ENCODE measurements at places on chromosomes 7 and 10.

DNA sequence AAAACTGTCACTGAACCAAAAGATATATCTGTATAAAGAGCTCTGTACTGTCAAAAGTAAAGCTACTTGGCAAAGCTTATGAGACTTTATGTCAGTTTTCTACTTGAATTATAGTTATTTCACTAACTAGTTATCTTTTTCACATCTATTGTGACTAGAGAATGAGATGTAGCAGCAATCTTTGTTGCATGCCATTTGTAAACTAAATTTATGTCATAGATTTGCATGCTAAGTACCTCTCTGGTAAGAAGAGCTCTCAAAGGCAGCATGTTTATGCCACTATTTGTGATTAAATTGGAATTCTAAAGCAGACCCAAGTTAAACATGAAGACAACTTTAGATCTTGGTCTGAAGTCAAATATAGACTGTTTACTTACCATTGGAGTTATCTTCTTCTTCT, 300.6 kb downstream of the CNTNAP2 start:
- no peak for DNase-seq

GRCh38 chr10:79230850-79231249, 116.4 kb upstream of the PPIF start:
- DNase-seq = no peak

GRCh38 chr10:35343739-35344138, 7.4 kb downstream of the CCNY start:
- no peak for DNase-seq

GRCh38 chr10:50596897-50597296, 26.9 kb downstream of the SGMS1 start:
- no peak for DNase-seq

- no peak for DNase-seq
Measured at GRCh38 chr7:73918926-73919693, 58.2 kb downstream of the TMEM270 start.

- no peak for DNase-seq
Measured at GRCh38 chr10:116905845-116906210, 56.5 kb downstream of the ENO4 start.

DNA sequence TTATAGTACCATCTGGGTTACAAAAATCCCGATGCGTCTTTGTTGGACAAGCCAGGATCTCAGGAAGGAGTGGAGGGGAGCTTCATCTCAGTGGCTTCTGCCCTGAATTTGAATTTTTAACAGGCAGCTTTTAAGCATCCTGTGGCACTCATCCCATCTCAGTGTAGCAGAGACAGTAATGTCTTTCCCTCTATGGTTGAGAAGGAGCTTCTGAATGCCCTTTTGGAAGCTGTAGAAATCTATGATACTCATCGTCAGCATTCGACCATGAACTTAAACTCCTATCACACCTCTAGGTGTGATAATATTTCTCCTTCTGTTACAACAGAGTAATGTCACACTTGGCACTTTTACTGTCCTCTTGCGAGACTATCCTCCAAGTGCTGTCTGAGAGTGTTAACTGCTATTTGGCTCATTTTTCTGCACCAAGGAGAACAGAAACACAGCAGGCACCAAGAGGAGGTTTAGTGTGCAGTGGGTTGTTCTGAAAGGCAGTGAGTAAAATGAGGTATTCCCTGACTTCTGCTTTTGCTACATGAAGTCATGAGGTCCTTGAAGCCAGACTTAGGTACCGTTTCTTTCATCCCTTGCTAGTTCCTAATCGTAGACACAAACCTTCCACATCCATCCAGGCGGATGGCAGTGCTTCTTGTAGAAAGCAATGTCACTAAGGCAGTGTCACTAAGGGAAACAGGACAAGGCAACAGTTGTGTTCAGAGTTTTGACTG, 177.4 kb downstream of the CELF2 start:
- no peak for DNase-seq

GRCh38 chr10:122336332-122336731, 38.2 kb upstream of the PLEKHA1 start:
- no peak for DNase-seq

DNA sequence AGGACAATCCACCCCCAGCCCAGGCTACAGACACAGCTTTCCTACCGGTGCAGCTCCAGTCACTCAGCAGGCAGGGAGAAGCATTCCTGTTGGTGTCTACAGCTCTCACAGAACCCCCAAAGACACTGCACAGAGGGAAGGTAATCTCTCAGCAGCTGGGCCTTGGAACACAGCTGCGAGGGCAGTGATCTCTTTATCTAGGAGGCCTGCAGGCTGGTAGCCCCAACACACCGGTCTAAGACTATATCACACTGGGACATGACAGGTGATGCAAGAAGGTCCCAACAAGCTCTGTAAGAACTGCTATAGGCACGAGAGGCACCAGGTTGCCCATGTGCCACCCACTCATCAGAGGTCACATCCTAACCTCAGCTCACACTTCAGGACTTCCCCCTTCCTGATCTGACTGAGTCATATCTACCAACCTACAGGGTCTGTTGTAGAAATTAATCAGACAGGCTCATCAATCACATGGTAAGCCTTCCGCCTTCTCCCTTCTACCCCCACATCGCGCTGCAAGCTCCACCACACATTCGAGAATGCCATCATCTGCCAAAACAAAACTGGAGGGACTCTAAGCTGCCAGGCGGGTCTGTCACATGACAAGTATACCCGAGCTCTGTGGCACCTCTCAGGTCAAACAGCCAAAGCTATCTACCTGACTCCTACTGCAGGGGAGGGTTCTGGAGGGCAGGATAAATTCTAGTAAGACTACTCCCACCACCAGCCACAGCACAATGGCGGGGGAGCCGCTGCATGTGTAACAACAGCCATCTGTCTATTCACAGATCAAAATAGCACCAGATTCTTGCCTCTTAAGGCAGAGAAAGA, 26.1 kb downstream of the FAM53B start:
- DNase-seq = peak; percentile 80

- no peak for DNase-seq
Measured at GRCh38 chr7:152883858-152884257, 124.3 kb downstream of the ACTR3B start.

DNA sequence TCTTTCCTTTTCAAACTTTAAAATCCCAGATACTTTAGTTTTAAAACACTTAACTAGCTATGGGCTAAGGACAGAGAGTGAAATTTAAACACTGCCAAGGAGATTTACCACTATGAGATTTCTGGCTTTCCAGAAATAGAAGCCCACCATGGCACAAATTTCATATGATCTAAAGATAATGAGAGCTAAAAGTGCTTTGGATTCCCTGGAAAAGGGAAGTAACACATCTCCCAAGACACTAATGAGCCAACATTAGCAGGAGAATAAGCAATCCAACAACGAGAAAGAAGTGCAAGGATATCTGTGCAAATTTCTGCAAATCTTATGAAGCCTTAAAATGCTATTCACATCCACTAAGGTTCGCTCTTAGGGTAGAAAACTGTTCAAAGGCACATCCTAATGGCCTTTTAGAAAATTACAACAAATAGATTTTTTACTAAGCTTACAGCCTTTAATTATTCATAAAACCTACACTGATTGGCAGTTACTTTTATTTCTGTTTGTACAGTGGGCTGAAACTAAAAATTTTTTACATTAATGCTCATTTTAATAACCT, 100.3 kb downstream of the RAPGEF5 start:
- DNase-seq = no peak

DNA sequence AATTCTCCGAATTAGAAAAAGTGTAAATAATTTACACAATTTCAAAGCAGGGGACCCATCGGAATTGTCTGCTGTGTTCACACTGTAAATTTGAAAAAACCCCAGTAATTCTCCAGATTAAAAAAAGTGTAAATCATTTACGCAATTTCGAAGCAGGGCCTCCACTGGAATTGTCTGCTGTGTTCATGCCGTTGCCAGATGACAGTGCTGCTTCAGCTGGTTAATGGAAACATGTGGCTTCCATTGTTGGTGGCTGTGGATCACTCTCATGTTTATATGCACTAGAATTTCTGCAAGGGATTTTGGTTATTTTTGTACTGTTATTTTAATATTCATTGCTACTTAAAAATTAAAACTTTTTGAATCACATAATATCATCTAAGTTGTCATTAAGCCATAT, 88.8 kb upstream of the ELMO1 start:
- no peak for DNase-seq

DNA sequence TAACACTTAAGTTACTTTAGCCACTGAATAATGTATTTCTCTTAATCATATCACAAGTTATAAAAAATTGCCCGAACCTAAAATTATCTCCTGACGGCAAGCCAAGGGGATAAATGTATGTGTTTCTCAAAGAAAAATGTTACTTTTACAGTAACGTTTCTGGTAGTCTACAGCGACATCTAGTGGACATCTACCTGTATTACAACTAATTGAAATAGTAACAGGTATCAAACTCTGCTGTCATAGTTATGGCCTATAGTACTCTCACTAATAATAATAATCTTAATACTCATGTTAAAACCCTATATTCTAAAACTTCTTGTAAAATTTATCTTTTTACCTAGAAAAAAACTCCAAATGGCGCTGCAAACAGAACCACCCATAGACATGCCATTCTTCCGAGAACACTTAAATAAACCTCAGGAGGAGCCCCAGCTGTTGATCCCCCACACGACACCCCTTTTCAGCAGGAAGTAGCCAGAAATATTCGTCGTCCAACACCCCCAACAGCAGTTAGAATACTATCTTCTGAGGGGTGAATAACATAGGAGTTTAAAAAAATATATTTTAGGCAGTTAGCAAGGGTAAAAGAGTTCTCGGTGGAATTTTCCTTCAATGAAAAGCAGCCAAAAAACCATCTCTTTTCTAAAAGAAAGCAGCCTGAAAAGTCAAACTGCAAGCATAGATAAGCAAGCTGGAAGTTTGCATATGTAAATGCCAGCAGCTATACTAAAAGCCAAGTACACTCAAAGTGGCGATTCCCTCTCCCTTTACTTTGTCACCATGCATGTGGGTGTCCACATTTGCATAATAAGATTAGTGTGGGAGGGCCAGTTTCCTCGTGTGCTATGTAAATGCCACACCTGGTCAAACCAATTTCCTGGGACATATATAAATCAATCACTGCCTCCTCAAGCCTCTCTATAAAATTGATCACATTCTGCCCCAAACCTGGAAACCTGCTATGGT, 40.5 kb upstream of the ZNF107 start:
- no peak for DNase-seq

DNA sequence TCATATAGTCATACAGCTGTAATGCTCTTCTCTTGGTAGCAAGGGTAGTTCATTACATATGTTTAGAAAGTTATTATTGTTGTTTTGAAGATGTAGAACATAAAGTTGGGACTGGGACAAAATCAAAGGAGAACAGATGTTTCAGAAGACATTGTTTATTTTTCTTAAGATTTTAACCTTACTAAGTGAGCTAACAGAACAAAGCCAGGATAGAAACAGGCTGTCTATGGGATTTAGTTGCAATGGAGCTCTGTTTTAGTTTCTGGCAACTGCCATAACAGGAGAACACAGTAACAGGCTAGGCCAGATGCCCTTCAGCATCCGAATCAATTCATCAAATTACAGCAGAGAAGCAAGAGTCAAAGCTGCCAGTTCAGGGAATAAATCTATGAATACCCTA, 382.4 kb downstream of the ARL4A start:
- DNase-seq = no peak

DNA sequence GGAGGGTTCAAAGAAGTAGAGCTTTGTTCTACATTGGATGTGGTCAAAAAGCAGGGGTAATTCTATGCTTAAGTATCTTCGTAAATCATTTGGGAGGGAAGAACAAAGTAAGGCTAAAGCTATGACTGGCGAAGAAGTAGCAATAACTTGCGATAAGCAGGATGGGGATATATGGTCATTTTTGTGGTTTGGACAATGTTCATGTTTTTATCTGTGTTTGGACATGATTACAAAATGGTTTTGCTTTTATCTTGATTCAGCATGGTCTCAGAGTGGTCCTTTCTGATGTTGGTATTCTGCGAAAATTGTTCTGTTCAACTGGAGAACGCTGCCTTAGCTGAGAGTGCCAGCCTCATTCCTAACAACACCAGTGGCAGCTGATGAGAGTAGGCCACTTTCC, 208.8 kb downstream of the SEMA3A start:
- DNase-seq = no peak

GRCh38 chr10:102504976-102505300, 1.2 kb downstream of the SUFU start:
- DNase-seq = no peak

DNA sequence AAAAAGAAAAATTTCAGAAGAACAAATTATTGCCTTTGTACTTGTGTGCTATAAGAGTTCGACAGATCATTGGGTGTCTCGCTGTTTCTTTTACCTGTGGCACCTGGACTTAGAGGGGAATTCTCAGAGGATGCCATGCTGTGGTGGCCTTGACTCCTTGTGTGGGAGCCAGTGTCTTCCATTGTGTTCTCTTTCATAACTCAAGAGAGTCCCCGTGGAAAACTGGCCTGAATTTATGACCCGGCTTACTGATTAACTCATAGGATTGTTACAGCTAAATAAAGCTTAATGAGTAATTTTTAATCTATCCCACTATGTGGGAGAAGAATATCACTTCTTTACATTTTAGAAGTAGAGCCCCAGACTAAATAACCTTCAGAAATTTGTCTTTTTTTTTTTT, 54.5 kb downstream of the UBE3C start:
- DNase-seq = no peak

DNA sequence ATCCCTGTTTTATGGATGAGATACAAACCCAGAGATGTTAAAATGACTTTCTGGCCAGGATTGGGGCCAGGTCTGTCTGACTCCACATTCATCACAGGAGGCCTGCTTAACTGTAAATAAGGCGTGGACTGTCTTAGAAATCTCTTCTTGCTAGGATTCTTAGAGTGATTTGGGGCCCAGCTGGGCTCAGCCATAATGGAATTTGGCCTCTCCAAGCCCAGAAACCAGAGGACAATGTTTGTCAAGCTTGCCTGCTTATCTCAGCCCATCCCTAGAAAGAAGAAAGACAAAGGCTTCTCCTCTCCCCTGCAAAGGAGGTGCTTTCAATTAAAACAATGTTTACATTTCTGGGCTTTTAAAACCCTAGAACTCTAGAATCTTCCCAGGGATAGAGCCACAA, 2.9 kb downstream of the HABP2 start:
- no peak for DNase-seq

- DNase-seq = peak; percentile 72
Measured at GRCh38 chr10:119306514-119306951, 99.2 kb downstream of the GRK5 start.

DNA sequence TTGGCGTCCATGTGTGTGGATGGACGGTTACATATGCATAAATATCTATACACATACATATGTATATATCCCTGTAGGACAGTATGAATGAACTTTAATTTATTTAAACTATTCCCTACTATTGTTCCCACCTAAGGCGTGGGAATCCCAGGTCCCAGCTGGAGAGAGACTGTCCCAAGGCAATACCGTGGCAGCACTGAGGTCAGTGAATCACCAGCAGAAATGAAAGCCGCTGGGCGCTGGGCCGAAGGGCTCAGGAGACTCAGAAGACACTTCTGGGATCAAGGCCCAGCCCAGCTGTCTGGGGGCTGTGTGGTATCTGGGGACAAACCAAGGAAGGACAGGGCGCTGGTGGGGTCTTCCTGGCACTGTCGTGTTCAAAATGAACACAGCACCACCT, 49.6 kb upstream of the MYL10 start:
- DNase-seq = no peak
